ENCODE measurements at places on chromosomes 2 and 18.

DNA sequence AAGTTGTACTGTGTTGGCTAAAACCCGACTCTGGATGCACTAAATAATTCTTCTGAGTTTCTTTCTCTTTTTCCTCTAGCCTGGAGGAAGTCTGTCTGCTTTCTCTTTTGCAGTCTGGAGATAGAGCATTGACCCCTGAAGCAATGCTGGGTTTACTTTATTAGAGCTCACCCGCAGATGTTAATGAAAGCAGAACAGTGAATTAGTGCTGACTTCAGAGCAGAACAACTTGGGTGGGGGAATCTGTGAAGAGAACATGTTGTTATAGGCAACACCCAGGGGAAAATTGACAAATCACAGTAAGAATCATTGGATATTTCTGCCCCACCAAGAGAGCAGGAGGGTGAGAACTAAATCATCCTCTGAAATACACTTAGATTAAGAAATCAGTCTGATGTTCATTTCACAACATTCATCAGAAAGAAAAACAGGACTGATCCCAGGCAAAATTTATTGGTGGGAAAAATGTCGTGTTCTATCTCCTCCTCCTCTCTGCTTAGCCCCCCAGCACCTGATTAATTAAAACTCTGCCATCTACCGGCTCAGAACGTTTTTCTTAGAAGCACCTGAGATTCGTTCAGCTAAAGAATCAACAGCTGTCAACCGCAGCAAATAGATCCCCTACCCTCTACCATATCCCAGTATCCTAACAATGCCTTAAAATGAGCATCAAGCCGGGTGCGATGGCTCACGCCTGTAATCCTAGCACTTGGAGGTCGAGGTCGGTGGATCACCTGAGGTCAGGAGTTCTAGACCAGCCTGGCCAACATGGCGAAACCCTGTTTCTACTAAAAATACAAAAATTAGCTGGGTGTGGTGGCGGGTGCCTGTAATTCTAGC, 165.1 kb downstream of the FMNL2 start:
- DNase-seq = no peak

- DNase-seq = no peak
Observed at GRCh38 chr18:74841248-74841647, 243.6 kb downstream of the ZNF407 start.

DNA sequence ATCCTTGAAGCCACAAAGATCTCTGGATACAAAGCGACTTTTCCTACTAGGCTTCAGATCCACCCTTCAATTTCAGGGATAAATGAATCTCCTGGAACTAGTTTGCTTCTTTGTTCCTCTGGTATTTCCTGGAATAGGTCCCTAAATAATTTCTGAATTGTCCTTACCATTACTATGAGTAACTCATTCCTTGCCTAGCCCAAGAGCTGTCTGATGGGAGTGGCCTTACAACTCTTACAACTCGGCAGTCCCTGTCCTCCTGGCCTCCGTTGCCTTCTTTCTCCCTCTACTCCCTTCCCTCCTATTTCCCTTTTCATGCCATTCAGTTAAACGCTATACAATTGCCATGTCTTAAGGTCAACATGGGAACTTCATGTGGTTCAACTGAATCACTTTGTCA, 98.2 kb upstream of the FHL2 start:
- no peak for DNase-seq

GRCh38 chr18:23485386-23485785, 17.9 kb upstream of the RMC1 start:
- DNase-seq = no peak

DNA sequence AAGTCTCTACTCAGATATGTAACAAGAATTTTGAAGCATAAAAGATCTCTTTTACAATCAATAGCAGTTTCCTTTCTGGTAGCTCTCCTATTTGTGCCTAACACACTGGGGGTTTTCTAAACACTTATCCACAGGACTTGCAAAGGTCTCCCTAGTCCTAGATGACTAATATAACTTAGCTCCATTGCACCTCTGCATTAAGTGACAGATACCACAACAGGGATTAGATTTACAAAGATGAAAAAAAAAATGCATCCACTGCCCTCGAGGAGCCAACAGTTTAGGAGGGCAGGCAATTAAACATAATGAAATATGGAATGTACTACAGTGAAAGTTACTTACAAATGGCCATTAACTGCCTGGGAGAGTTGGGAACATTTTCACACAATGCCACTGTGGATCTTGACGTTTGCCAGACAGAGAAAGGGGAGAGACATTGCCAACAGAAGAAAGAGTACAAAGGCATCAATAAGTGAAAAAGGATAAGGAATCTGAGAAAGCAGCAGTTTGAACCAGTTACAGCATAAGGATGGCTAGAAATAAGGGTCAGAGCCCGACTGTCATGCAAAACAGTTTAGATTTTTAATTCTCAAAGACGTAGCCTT, 14.3 kb downstream of the PPP3R1 start:
- no peak for DNase-seq

DNA sequence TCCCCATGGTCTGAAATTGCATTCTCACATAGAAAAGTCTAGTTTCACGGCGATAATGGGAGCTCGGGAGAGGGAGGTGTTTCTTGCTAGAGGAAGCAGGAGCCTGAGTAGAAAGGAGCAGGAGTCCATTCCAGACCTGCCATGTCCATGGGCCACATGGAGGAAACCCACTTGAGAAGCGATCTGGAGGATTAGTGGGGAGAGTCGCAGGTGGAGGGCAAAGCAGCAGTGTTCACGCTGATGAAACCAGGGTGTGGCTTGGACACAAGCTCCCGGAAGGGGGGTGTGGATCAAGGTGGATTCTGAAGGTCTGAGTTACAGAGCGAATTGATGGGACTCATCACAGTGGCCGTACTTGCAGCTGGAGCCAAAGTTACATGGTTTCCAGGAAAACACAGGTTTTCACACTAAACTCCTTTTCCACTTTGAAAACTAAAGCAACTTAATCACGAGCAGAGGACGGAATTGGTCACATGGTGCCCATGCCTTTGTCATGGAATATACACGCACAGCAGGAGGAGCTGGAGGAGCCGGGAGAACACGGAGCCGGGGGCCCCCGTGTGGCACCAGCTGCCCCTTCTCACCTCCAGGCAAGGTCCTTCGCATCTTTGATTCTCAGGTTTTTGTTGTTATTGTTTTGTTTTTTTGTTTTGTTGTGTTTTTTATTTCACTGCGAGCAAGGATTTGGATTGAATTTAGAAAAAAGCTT, 255.1 kb upstream of the MYT1L start:
- DNase-seq = no peak
